Muscle of arm (tissue), 14 donors: ENCODE measurements at places on chromosomes 1 and 21.
A peak's percentile ranks its signal among the peaks of the same experiment; 100 is the strongest.

- DNase-seq: no peak
Measured at GRCh38 chr1:180291004-180291403, 60.9 kb downstream of the LHX4 start.

DNA sequence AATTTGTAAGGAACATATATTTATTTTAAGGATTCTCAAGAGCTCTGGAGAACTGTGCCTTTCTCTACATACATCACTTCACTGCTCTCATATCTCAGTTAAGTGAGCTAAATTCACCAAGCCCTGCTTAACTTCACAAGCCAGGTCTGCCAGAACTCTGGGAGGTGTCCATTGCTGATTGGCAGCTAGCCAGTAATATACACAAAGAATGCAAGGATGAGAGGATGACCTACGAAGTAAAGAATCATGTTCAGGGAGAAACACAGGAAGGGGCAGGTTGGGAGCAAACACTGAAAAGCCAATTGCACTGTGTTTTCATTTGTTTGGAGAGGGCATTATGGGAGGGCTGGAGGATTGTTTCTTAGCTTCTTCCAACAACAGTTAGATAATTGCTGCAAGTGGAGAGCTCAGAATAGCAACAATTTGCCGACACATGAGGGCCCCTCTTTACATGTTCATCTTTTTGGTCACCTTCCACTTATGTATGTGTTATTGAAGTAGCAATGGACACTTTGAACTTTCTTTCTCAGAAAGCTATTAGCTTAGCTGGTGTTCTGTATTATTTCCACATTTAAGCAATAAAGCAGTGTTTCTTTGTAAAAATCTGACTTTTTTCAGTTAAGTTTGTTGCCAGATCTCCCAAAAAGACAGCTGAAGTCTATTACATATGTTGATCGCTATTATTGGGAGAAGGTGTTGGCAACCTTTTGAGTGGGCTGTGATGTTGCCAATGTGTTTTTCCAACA, 254.8 kb downstream of the LTN1 start:
- DNase-seq: peak; percentile 36

DNA sequence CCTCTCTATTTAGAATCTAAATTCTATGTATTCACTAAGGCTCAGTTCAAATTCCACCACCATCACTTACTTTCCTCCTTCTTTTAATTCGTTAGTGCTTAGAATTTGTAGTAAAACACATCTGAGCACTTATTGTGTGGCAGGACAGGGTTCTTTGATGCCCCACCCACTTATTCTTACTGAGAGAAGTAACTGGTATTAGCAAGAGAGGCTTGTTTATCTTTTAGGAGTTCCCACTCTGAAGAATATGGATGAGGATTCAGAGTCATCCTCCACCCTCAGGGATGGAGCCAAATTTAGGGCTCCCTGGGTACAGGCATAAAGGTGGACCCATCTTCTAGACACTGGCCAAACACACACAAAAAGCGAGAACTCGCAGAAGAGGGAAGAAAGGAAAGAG, 11.5 kb upstream of the TAF1A start:
- no peak for DNase-seq

DNA sequence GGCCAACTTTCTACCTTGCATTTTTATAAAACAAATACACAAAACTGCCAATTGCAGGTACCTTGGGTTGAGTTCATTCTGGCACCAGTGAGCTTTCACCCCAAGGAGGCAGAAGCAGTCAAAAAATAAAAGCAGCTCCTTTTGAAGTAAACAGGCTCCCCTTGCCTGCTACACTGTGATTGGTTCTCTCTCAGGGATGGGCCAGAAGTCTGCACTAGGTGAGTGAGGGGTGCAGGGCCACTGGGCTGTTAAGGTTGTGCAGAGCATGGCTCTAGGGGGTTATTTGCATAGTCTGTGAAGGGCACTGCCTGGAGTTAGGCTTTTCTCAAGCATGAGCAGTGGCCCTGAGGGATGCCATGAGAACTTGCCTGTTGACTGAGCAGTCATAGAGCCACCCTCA, 39.1 kb downstream of the AKNAD1 start:
- no peak for DNase-seq

DNA sequence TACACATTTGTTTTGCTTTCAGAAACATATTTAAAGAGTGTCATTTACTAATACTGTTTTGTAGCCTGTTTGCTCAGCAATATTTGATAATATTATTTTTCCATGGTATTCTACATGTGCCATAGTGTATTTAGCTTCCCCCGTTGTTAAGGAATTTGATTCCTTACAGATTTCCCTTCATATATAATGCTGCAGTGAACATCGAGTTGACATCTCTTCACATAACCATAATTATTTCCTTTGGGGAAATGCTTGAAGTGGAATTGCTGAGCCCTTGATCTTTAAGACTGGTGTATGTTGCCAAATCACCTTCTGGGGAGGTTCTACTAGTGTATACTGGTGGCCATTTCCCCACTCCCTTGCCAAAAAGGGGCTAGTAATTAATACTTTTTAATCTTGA, 42.6 kb downstream of the FAM163A start:
- no peak for DNase-seq

GRCh38 chr1:58781541-58782177, 2.2 kb downstream of the JUN start:
- peak; percentile 82 for DNase-seq

DNA sequence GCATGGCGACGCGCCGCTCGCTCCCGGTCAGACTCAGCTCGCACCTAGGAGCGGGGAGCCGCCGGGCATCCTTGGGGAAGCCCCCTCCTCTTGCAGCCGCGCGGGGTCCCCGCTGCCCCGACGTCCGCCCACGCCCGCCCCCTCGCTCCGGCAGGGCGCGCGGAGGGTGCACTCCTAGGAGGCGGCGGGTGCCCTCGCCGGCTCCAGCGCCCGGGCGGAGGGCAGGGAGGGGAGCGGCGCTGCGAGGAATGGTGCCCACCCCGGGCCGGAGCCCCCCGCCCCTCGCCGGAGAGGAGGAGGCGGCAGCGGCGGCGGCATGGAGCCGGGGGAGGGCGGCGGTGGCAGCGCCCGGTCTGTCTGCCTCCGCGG, 488 bp downstream of the FAM78B start:
- no peak for DNase-seq

GRCh38 chr1:209458921-209459320, 124.6 kb upstream of the CAMK1G start:
- DNase-seq: no peak

GRCh38 chr21:46061518-46061917, 36.4 kb upstream of the COL6A2 start:
- no peak for DNase-seq
